Foreskin keratinocyte (primary cell): ENCODE measurements at places on chromosomes 16 and 17. TPM values are rescaled to one million over a fixed set of nuclear protein-coding genes. Genes with fewer than 3 reads are reported as not detected.

Gene DNAH2
- 0.32 and 0.51 TPM in 2 replicates for total RNA-seq

Gene SLC13A2
- not detected in 2 replicates for total RNA-seq

Gene SCN4A
- total RNA-seq, result not detected in 2 replicates

Gene OTOP2
- not detected in 2 replicates for total RNA-seq

Gene PRCD
- 0.63 and 0.88 TPM in 2 replicates for total RNA-seq

Gene HOXB9
- not detected in 2 replicates for total RNA-seq

Gene AOC2
- total RNA-seq, result 0.74 and 0.99 TPM in 2 replicates

Gene GOSR2
- 34.6 and 41.1 TPM in 2 replicates for total RNA-seq

Gene EXOC3L1
- total RNA-seq, result not detected in 2 replicates

Gene CDRT15L2
- total RNA-seq, result not detected in 2 replicates

Gene EIF1
- 346 and 364 TPM in 2 replicates for total RNA-seq

Gene MPP3
- total RNA-seq, result 7.7 and 9.0 TPM in 2 replicates

Gene CDR2
- 28.5 and 32.6 TPM in 2 replicates for total RNA-seq

Gene OXLD1
- 27.7 and 29.9 TPM in 2 replicates for total RNA-seq

Gene SYCE1L
- total RNA-seq, result 1.6 and 4.3 TPM in 2 replicates

Gene ERN2
- total RNA-seq, result not detected in 2 replicates

Gene GRB7
- 15.6 and 16.2 TPM in 2 replicates for total RNA-seq

Gene CRISPLD2
- 0.48 and 0.56 TPM in 2 replicates for total RNA-seq

Gene ZNRF1
- total RNA-seq, result 17.4 and 18.5 TPM in 2 replicates

Gene TBC1D26
- total RNA-seq, result not detected in 2 replicates

Gene ATP2A1
- 0.21 and 0.24 TPM in 2 replicates for total RNA-seq

Gene GAST
- 0.37 and 0.42 TPM in 2 replicates for total RNA-seq
